ENCODE measurements at places on chromosomes 16 and 17.

GRCh38 chr17:80447790-80448189, 28.6 kb downstream of the NPTX1 start:
- no peak for DNase-seq

DNA sequence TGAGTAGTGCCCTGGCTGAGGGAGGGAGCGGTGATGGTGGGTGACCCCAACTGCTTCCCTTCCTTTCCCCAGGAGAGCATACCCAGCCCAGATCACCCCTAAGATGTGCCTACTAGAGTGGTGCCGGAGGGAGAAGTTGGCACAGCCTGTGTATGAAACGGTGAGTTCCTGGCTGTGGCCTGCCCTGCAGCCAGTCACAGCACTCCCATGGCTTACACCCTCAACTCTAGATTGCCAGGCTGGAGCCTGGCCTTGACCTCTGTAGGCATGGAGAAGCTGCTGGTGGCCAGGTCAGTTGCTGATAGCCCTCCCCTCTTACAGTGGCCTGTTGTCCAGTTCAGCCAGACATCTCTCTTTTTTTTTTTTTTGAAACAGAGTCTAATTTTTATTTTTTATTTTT, 8.6 kb upstream of the NFATC3 start:
- no peak for DNase-seq

DNA sequence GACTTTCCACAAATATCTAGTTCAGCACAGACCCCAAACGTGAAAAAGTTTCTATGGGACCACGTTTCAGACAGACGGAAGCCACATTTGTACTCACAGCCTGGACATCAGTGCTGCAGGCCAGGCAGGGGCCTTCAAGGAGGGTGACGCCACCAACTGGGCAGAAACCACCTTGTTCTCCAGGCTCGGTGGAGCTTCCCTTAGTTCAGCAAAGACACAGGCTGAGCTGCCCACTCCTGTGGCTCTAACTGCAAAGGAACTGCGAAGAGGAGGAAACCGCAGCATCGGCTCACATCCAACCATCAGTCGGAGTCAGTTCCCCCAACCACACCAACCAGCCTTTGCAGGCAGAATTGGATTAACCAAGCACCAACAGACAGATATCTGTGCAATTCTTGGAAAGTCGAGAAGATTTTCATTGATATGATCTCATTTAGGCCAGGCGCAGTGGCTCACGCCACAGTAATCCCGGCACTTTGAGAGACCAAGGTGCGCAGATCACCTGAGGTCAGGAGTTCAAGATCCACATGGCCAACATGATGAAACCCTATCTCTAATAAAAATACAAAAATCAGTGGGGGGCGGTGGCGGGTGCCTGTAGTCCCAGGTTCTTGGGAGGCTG, 73.3 kb upstream of the CNEP1R1 start:
- no peak for DNase-seq

DNA sequence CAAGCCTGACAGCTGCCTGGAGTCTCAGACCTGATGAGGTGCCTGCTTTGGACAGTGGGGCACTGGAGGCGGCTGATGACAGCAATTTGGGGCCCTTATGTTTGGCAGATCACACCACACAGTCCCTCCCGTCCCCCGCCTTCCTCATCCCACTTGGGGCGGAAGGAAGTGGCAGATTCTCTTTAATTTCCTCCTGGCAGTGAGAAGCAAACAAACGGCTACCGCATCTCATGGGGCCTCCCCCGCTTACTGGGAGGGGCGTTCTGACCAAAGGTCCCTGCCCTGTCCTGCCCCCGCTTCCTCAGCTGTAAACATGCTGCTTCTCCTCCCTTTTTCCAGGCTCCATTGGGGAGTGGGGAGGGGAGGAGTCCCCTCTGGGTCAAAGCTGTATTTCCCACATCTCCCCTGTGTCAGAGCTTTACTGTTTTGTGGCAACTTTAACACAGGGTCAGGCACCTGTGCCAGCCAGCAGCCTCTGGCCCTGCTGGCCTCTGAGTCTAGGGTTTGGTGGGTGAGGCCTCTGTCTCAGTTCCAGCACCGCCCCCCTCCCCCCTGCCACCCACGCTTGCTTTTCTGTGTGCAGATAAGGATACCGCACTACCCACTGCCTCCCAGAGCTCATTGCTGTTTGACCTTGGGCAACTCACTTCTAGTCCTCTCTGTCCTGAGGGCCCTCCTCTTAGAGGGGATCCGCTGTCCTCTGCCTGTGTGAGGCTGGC, 5.4 kb upstream of the NFATC3 start:
- no peak for DNase-seq

DNA sequence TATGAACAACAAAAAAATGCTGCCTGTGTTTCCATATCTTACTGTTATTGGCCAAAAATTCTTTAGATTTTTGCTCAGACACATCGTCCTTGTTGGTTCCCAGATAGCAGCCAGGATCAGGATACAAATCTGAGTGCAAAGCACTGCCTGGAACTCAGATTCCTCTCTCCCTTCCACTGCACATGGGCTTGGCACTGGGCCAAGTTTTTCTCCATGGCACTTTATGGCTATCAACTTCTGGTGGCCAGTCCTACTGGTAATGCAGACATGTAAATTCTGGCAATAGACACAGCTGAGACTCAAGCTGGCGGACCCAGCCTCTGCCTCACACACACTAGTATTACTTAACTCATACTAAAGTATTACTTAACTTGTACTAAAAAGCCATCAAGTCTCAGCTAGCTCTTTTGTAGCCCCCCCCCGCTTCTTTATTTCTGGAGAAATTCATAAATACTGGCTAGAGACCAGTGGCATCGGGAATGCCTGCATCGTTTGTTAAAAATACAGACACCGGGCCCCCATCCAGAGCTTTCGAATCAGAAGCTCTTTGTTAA, 181.2 kb upstream of the COX10 start:
- no peak for DNase-seq

- DNase-seq: no peak
Measured at GRCh38 chr16:10827691-10828341, 9.2 kb upstream of the TVP23A start.
